ENCODE measurements at places on chromosomes 2 and 18.

- DNase-seq, result no peak
These were observed 247.6 kb upstream of the TNP1 start for GRCh38 chr2:217107480-217107879.

- no peak for DNase-seq
These were observed 322.3 kb downstream of the TSN start for GRCh38 chr2:122077771-122078170.

DNA sequence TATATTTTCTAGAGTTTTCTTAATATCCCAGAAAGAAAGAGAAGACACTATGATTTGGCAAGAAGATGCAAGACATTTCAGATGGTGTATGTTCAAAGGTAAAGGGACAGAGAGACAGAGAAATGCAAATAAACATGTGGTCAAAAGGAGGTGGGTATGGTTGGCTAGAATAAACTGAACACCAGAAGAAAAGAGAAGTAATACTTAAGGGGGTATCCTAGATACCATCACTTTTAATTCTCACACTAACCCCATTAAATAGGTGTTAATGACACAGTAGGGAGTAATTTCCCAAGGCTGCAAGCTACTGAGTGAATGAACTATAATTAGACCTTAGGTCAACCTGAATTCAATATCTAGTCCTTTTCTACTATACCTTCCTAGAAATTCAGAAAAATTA is 111.2 kb upstream of the CD226 start:
- no peak for DNase-seq

- DNase-seq, result no peak
These were observed 88.4 kb upstream of the NPAS2 start for GRCh38 chr2:100731535-100731981.

DNA sequence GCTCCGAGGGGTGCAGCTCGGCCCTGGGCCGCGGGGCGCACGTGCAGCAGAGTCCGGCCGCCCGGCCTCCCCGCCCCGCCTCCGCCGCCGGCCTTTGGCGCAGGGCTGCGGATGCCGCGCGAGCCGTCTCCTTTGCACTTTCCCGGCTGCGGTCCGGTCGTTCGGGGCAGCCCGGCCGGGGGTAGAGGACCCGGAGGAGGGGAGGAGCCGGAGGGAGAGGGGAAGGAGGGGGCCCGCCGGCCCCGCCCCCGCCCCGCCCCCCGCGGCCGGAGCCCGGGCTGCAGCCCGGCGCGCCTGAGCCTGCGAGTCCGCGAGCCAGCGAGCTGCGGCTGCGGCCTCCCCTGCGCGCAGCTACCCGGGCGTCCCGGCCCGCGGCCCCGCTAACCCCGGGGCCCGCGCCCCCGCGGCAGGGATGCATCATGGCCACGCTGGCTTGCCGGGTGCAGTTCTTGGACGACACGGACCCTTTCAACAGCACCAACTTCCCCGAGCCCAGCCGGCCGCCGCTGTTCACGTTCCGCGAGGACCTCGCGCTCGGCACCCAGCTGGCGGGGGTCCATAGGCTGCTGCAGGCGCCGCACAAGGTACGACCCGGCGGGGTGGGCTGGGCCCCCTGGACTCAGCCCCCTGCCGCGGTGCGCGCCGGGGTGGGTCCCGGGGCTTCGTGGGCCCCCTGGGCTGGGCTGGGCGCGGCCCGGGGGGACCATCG is at the start of gene FHOD3:
FHOD3 (plus strand) TSS at position 297 of the 709 bp plus-strand sequence; CDS start at position 420, 123 bp downstream.
- no peak for DNase-seq

DNA sequence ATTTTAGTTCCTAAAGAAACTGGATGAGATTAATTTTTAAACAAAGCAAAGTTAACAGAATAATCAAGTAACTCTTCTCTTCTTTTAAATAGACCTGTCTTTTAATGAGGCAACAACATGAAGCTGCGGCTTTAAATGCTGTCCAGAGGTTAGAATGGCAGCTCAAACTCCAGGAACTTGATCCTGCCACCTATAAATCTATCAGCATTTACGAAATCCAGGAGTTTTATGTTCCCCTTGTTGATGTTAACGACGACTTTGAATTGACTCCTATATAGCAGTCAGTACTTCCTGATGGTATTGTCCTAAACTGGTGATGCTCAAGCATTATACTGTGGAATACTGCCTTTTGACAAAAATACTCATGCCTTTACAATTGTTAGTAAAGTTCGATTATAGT is 53.7 kb upstream of the TWSG1 start:
- no peak for DNase-seq

- DNase-seq, result peak; percentile 64
These were observed 2.4 kb upstream of the HOXD12 start for GRCh38 chr2:176096986-176097819.

- no peak for DNase-seq
These were observed 942 bp upstream of the CETN1 start for GRCh38 chr18:579238-579637.

- DNase-seq, result peak; percentile 33
These were observed 4.6 kb downstream of the PPP1R7 start for GRCh38 chr2:241154915-241155314.

DNA sequence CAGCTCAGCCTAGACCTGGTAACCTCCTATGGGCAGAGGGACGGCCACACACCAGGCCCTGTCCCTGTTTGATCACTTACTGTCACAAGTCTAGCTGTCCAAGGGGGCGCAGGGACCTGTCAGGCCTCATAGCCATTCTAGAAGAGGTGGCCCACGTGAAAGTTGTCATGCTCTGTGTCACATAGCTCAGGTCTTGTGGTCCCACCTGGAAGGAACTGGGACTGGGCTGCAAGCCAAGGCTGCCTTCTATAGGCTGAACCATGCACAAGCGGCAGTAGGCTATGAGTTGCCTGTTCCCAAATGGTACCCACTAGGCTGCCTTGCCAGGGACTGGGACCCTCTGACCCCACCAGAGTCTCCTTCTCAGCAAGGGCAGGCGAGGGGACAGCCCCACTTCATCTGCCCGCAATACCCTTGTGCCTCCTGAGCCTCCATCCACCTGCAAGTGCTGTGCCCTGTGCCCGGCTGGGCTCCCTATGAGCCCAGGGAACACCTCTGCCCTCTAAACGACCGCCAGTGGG is 177.5 kb downstream of the ANAPC1 start:
- DNase-seq, result peak; percentile 26

GRCh38 chr18:9418047-9418690 is 57.1 kb upstream of the RALBP1 start:
- DNase-seq, result no peak

- no peak for DNase-seq
These were observed 14.7 kb downstream of the NABP1 start for GRCh38 chr2:191692502-191693115.

DNA sequence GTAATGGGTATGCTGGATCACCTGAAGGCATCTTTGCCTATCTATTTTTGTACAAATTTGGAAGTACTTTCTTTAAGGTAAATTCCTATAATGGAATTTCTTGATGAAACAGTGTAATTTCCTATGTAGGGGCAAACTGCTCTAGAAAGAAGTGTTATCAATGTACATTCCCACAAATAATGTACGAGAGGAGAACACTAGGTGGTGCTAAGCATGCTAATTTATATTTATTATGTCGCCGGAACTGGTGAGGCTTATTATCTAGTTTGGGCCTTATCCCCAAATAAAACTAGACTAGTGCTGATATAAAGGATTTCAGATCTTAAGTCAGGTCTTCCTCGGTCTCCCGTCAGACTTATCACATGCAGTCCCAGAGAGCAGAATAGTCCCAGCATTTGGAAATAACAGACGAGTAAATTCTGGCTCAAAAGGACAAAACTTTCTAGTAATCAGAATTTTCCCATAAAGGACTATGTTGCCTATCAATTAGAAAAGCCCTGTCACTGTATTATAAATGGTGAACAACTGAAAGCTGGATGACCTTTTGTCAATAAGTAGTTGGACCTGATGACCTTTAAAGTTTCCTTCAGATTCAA is 86.9 kb upstream of the RBBP8 start:
- no peak for DNase-seq

DNA sequence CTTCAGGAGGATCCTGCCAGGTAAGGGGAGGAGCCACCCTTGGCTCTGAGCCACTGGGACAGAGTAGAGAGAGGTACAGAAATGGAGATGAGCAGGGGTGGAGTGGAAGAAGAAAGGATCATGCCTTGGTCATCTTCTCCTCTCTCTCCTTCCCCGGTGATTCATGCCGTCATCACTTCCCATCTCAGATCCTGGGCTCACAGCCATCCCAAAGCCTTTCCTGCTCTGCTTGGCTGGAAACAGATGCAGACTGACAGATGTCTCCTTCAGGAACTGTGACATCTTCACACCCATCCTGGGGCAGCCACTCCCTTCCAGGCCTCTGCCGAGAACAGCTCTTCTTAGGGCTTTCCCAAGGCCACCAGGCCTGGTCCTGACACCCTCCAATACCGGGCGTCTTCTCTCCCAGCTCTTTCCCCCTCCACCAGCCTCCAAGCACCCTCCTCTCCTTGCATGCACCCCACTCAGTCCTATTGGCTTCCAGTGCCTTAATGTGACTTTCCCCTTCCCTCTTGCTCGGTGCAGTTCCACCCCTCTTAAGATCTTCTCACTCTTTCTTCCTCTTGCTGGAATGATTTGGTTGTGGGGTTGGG is 58.3 kb upstream of the TNP1 start:
- no peak for DNase-seq

GRCh38 chr2:215507136-215507535 is 71.3 kb upstream of the FN1 start:
- DNase-seq, result no peak

GRCh38 chr2:102070058-102070642 is 72.4 kb upstream of the IL1R1 start:
- DNase-seq, result no peak

DNA sequence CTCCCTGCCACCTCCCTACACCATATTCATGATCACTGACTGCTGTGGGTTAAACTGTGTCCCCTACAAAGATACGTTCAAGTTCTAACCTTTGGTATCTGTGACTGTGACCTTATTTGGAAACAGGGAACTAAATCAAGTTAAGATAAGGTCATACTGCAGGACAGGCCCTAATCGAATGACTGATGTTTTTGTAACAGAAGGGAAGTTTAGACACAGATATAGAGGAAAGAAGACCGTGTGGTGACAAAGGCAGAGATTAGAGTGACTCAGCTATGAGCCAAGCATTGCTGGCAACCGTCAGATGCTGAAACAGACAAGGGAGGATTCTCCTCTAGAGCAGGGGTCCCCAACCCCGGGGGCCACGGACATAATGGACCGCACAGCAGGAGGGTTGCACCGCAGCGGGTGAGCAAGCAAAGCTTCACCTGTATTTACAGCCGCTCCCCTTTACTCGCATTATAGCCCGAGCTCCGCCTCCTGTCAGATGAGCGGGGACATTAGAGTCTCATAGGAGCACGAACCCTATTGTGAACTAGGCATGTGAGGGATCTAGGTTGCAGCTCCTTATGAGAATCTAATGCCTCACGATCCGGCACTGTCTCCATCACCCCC is 28.9 kb upstream of the RNF152 start:
- no peak for DNase-seq

DNA sequence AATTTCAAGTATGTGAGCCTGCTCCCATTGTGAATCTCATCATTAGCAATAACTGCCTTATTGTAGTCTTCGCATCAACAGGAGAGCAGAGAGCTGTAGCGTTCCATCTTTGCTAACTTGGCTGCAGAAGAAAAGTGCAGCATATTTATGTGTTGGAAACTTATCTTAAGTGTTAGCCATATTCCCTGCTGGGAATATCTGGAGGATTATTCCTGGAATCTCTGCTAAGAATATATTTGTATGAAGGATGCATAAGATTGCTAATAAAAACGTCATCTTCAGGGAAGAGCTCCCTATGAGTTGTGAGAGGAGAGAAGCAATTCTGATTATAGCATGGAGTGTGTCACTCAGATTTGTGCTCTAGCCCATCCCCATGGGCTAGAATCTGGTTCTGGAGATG is 115.1 kb upstream of the REG3G start:
- DNase-seq, result no peak

GRCh38 chr2:57515366-57515765 is 531.2 kb upstream of the VRK2 start:
- DNase-seq, result no peak

- DNase-seq, result no peak
These were observed 24.0 kb upstream of the B3GNT7 start for GRCh38 chr2:231371430-231372054.

DNA sequence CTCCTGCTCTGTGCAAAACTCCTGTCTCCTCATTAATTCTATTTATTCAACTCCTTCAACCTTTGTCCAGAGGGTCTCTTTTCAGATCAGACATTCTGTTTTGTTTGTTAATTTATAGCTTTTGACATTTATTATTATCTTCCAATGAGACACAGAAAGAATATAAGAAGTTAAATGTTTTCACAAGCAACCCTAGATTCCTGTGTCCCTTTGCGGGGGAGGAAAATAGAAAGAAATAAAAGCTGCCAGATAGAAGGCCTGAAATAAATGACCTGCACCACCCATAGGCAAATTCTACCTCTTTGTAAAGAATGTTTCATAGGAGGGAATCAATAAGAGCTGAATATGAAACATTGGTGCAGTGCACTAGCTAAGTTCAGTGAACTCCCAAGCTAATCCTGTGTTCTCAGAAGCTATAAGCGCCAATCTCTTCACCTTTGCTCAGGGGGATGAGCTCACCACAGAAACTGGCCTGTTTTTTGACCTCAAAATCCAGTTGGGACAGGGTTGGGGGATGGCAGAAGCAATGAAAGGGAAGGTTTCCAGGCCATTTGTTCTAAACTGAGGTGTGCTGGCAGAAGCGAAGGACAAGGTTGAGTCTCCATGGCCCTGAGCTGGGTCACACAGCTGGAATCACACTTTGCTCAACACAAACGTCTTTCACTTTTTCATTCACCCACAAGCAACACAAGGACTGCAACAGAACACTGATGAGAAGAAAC is 258.6 kb downstream of the NRXN1 start:
- no peak for DNase-seq

DNA sequence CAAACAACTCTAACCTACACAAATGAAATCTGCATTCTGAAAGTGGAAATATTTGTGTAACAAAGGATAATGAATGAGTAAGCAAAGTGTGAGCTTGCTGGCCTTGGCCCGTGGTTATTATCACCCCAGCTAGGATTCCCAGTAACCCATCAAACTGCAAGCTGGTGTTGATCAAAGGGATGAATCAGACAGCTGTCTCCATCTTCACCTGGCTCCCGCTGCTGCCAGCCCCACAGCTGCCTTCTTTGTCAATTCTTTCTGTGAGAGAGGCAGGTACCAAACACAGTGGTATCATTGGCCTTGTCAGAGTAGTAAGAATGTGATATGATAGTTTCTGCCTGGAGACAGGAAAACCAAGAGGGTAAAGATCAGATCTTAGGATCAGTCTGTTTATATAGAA is 25.2 kb upstream of the RGPD4 start:
- no peak for DNase-seq

Measured in activated naive CD4-positive, alpha-beta T cell treated with anti-CD3 and anti-CD28 coated beads, Interleukin-2, amount 50 U/mL, for 72 hours (primary cell).